M059J (cell line): ENCODE measurements at places on chromosomes 1 and 21. TPM values are rescaled to one million over a fixed set of nuclear protein-coding genes. Genes with fewer than 3 reads are reported as not detected.

GRCh38 chr1:223106856-223107255 is 36.2 kb downstream of the TLR5 start:
- peak; percentile 12 for DNase-seq

GRCh38 chr1:31414980-31415370 is 2.0 kb downstream of the SERINC2 start:
- no peak for DNase-seq

GRCh38 chr1:225580238-225581099 is 72.5 kb downstream of the ENAH start:
- no peak for DNase-seq

GRCh38 chr1:24085546-24085945 is 26.4 kb downstream of the MYOM3 start:
- peak; percentile 62 for DNase-seq

The C1QC gene
- total RNA-seq, result not detected in 2 replicates
